Stimulated activated CD4-positive, alpha-beta T cell treated with anti-CD3 and anti-CD28 coated beads, Interleukin-1b, Interleukin-23, amount 100 ng/mL, for 48 hours (primary cell): ENCODE measurements at places on chromosomes 11 and 22.
A peak's percentile ranks its signal among the peaks of the same experiment; 100 is the strongest.

- no peak for DNase-seq
These were observed 91.9 kb upstream of the TP53I11 start for GRCh38 chr11:45042560-45042959.

GRCh38 chr11:120326845-120327281, 1.8 kb downstream of the TLCD5 start:
- no peak for DNase-seq

DNA sequence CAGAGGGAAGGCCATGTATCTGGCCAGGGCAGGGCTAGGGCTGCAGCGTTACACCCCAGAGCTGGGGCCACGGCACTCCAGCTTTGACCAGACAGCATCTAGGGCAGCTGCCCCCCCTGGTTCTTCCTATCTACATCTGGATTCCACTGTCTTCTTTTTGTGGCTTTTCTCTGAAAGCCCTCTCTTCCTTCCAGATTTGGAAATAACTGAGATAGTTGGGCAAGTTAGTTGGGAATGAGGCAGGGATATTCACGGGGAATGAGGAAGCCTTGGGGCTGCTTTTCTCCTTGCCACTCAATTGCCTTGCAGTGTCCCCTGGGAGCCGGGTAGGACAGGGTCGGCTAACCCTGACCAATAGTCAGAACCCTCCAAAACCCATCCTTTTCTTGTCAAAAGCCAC, 26.8 kb downstream of the CLMP start:
- DNase-seq = no peak

DNA sequence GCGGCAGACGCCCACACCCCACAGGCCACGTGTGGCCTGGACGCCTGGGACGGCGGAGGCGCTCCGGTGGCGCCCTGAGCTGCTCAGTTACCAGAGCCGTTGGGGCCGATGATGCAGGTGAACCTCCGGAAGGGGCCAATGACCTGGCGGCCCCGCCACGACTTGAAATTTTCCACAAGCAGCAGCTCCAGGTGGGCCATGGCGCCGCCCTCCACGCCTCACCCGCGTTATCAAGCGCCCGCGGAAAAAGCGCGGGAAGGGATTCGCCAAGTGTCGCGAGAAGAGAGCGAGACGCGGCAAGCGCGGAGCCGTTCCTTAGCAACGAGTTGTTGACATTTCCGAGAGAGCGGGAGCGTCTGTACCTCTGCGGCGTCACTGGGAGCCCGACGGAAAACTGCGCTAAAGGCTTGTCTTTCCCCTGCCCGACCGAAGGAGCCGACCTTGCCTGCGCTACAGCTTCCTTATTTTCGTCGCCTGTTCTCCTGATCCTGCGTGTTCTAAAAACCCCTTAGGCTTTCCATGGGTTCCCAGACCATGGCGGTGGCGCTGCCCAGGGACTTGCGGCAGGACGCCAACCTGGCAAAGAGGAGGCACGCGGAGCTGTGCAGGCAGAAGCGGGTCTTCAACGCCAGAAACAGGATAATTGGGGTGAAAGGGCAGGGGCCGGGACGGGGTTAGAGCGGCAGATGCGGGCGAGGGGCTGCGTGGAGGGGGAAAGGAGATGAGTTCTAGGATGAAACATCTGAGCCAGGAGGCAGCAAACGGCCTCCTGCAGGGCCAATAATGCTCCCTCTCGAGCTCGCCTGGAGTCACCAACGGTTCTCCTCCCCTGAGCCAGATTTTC, at the start of the genes RIBC2 and SMC1B:
Gene RIBC2 (plus strand): TSS at position 326 of the 844 bp plus-strand sequence. CDS start 194 bp downstream, at position 520.
Gene SMC1B (minus strand): TSS at position 232 of the 844 bp plus-strand sequence. CDS start 32 bp downstream, at position 200.
- peak; percentile 92 for DNase-seq

GRCh38 chr11:68441466-68442230, 18.9 kb upstream of the PPP6R3 start:
- DNase-seq = no peak

GRCh38 chr22:45535290-45535689, 32.6 kb downstream of the FBLN1 start:
- no peak for DNase-seq

DNA sequence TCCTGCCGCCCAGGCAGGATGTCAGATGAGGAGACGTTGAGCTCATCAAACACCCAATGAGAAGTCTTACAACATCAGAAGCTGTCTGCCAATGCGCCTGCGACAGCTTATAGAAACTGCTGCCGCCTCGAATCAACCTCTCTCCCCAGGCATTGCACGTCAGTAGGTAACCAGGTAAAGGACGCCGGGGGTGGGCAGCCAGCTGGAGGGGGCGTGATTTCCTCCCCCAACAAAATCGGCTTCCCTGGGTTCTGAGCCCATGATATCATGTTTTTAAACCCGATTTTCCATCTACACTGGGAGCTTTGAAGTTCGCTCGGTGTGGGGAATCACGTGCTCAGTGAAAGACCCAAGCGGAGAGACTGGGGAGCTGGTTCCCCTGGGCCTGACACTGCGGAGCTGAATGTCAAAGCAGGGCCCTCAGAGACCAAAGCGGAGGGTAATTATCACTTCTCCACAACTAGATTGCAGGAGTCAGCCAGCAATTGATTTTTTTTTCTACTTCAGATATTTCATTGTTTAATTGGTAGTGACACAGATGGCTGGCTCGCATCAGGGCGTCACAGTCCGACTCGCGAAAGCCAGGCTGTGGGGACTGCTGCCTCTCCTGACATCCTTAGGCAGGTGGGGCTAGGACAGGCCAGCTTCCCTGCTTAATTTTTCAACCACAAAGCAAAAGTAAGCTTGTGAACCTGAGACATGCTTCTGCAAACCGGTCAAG, 15.4 kb downstream of the FAM83F start:
- DNase-seq = peak; percentile 33

- DNase-seq = no peak
These were observed 43.9 kb upstream of the VPREB1 start for GRCh38 chr22:22200569-22201184.

DNA sequence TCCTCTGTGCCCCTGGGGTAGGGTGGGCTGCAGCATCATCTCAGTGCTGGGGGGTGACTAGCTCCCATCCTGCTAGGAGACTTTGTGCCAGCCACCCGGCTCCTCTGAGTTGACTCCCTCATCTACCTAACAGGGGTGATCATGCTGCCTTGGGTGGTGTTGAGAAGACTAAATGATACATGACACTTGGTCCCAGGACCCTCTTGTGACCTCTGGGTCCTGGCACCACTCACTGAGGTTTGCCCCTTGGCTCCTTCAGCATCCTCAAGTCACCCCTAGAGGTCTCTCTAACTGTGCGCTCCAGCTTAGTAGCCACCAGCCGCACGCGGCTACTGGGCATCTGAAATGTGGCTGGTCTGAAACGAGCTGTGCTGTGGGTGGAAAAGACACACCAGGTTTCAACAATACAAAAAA, 72.1 kb downstream of the LRRC32 start:
- DNase-seq = peak; percentile 16

- DNase-seq = no peak
These were observed 54.4 kb downstream of the IGLL5 start for GRCh38 chr22:22941831-22942510.

GRCh38 chr22:50435291-50436014, 39.4 kb downstream of the SBF1 start:
- no peak for DNase-seq

- DNase-seq = peak; percentile 66
These were observed 49.5 kb downstream of the IGF2 start for GRCh38 chr11:2089536-2090165.

DNA sequence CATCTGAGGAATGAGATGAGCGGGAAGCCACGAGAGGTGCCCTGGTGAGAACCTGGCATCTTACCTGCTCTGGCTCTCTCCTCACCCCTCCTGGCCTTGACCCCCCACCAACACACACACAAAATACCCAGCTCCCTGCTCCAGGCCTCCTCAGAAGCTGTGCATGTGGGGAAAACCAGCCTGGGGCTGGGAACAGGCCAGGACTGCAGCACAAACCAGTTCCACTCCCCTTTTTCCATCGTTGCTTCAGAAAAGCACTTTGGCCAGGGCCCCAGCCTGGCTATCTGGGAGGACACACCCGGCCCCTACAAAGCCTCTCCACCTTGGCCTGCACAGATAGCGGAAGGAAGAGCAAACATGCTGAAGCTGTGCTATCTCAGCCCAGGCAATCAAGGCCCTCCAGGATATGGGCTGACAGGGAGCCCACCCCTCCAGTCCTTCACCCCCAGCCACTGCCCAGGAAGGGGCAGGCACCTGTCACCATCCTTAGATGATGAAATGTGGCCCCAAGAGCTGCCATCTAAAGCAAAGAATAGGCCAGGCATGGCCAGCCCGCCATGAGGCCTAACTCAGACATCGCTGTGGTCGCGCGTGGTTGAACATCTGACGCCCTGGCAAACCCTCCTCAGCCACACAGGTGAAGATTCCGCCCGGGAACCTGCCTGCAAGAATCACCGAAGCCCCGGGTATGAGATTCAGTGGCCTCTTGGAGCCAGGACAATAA, 35.4 kb downstream of the PISD start:
- DNase-seq = no peak

- no peak for DNase-seq
These were observed 62.1 kb downstream of the TRAF6 start for GRCh38 chr11:36447947-36448346.

DNA sequence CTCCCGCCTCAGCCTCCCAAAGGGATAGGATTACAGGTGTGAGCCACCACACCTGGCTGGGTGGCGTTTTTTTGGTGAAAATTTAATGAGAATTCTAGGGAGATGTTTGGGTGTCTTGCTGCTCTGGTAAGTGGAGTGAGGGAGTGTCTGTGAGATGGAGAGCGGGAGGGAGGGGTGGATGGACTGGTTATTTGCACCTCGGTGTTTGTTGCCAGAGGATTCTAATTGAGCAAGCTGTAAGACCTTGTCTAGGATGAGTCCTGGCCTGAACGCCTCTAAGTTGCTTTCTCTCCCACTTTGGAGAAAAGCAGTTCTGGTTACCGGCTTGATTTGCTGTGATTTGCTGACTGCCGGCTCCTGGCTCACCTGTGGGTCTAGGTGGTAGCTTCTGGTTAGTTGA, 22.0 kb upstream of the GRAMD4 start:
- no peak for DNase-seq
